ENCODE measurements at places on chromosomes 1 and 21.

- DNase-seq, result no peak
Measured at GRCh38 chr21:17711896-17712295, 99.2 kb upstream of the BTG3 start.

GRCh38 chr1:176989754-176990153 is 174.8 kb downstream of the ASTN1 start:
- DNase-seq, result no peak

GRCh38 chr1:227411066-227411465 is 92.8 kb upstream of the CDC42BPA start:
- no peak for DNase-seq

- no peak for DNase-seq
Measured at GRCh38 chr1:94795434-94795833, 24.7 kb upstream of the SLC44A3 start.

DNA sequence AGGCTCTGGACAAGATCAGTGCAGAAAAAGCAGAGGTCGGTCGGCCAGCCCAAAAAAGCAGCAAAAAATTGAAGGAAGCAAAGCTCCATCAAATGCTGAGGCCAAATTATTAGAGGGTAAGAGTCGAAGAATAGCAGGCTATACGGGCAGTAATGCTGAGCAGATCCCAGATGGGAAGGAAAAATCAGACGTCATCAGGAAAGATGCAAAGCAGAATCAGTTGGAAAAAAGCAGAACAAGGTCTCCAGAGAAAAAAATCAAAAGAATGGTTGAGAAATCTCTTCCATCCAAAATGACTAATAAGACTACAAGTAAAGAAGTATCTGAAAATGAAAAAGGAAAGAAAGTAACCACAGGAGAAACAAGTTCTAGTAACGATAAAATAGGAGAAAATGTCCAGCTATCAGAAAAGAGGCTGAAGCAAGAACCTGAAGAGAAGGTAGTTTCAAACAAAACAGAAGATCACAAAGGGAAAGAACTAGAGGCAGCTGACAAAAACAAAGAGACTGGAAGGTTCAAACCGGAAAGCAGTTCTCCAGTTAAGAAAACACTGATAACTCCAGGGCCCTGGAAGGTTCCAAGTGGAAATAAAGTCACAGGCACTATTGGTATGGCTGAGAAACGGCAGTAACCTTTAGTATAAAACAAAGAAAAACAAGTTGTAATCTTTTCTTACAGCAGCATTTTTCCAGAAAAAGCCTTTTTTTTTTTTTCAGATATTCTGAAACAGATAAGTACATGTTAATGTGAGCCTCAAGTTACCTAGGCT is 75.7 kb downstream of the PHTF1 start:
- no peak for DNase-seq

- DNase-seq, result no peak
Measured at GRCh38 chr1:156692925-156693847, 12.2 kb downstream of the CRABP2 start.

GRCh38 chr1:27148591-27148990 is 6.3 kb downstream of the SLC9A1 start:
- no peak for DNase-seq

DNA sequence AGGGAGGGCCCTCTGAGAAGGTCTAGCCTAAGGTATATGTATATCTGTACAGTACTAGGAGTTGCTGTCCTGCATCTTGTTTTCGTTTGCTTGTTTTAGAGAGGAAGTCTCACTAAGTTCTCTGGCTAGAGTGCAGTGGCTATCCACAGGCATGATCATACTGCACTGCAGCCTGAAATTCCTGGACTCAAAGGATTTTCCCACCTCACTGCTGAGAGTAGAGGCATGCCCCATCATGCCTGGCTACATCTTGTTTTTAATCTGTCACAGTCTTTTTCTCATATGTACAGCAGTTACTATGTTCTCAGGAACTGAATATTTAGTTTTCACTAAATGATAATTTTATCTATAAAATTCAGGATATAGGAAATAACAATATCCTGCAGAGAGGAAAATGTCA is 15.3 kb upstream of the PYHIN1 start:
- no peak for DNase-seq

Data from activated CD4-positive, alpha-beta T cell treated with anti-CD3 and anti-CD28 coated beads, Interleukin-2, Interleukin-4, amounts not matched to agents 100 ng/mL and 50 ng/mL, durations not matched to agents 16 hours and 8 hours (primary cell).